Stimulated activated CD8-positive, alpha-beta memory T cell treated with anti-CD3 and anti-CD28 coated beads, Interleukin-15, amount 100 ng/mL, for 1 hour (primary cell): ENCODE measurements at places on chromosomes 6 and 20.

GRCh38 chr6:101747160-101747559 lies 353.7 kb downstream of the GRIK2 start:
- no peak for DNase-seq

- no peak for DNase-seq
Observed at GRCh38 chr6:56374841-56375369, 127.5 kb upstream of the COL21A1 start.

GRCh38 chr6:164756142-164756541 lies 553.3 kb downstream of the C6orf118 start:
- DNase-seq = no peak

GRCh38 chr6:107321793-107322192 lies 137.6 kb downstream of the PDSS2 start:
- DNase-seq = no peak

DNA sequence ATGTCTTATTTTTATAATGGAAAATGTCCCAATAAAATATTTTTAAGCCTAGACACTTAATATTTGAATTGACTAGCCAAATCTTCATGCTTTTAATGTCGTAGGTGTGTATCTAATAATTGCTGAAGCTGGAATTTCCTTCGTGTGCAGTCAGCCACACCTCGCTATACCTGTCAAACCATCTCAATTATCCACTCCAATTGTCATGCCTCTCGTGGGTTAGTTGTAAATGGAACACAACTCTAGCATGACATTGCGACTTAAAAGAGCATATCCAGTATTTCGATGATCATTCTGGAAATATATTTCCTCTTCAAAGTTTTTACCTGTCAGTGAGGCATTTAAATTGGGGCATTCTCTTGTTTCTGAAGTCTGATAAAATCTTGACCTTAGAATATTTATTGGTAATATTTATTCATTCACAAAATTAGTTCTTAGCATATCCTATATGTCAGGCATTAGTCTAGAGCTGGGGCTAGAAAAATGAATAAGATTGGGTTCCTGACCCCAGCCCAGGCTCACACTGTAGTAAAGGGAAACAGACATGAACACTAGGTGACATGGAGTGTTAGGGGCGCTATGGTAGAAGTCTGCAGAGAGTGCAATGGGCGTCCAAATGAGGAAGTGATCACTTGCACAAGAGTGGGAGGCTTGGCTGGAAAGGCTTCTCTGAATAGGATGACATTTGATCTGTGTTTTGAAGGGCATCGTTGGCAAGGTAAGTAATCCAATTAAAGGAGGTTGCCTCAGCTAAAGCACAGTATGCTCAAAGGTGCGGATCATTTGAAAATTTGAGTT lies 11.0 kb upstream of the CFAP206 start:
- DNase-seq = no peak

GRCh38 chr6:111727802-111728201 lies 122.1 kb upstream of the TRAF3IP2 start:
- no peak for DNase-seq

GRCh38 chr6:6867404-6867799 lies 240.4 kb upstream of the RREB1 start:
- no peak for DNase-seq
